ENCODE measurements at places on chromosomes 4 and X. TPM values are rescaled to one million over a fixed set of nuclear protein-coding genes. Genes with fewer than 3 reads are reported as not detected.

DNA sequence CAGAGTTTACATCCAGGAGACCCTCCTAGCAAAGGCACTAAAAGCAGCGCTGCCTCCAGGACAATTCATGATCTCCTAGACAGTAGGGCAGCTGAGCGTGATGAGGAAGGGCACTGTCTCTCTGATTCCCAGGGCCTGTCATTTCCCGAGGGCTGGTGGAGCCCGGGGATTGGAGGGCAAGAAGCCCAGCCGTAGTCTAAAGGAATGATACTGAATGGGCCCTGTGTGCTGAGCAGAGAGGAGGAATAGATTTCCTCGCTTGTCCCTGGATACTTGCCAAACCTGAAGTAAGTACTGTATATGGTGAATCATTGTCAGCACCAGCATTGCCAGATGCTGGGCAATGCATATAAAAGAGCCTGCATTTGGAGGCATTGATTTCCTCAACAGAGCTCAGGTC lies 88.0 kb upstream of the SLITRK2 start:
- DNase-seq: no peak

DNA sequence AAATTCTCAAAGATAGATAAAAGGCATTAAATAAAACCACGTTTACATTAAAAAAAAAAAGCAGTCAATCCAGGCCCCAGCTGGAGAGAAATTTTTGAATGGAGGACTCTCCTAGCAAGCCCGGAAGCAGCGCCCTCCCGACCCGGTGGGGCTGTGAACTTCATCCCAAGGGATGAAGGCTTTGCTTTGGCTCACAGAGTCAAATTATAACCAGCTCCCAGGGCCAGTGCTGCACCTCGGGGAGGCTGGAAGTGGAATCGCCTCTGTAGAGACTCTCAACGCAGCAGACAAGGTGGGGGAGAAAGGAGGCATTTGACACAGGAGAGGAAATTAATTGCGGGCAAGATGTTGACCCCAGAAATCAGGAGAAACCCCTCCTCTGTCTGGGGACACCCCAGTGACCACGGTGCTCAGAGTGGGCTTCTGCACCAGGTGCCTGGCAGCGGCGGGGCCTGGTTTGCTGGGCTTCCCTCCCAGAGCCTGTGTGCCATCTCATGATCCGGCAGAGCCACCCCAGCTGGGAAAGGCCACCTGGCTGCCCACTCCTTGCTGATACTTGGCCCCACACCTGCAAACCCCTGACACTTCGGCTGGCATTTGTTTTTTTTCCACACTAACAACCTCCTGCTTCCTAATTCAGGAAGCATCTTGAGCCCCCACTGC lies 71.7 kb downstream of the ABLIM2 start:
- no peak for DNase-seq

DNA sequence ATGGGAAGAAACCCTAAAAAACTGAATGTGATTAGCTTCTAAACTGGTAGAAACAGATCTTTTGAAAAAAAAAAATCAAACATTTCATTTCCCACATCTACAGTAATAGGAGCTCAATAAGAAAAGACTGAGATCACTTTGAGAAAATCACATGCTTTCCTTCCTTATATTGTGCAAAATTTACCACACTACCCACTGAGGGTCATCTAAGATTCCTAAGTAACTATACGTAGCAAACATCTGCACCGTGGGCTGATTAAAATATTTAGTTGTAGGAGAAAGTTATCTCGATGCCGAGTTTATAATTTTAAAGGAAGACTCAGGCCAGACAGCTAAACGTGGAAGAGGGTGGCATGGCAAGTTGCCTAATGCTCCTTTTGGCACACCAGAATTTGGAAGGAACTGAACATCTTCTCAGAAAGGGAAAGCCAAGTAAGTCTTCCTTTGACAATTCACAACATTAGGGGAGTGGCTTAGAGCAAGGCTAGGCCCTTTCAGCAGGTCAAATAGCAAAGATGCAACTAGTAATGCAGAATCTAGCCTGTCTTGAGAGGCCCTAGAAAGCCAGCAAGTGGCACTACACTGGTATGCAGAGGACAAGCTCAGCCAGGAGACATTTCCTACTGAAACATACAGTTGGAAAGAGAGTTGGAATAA lies 128.0 kb downstream of the TMA16 start:
- no peak for DNase-seq

GRCh38 chr4:116577321-116577720 lies 508.1 kb downstream of the TRAM1L1 start:
- no peak for DNase-seq

The SSX2B gene
- not detected for total RNA-seq

DNA sequence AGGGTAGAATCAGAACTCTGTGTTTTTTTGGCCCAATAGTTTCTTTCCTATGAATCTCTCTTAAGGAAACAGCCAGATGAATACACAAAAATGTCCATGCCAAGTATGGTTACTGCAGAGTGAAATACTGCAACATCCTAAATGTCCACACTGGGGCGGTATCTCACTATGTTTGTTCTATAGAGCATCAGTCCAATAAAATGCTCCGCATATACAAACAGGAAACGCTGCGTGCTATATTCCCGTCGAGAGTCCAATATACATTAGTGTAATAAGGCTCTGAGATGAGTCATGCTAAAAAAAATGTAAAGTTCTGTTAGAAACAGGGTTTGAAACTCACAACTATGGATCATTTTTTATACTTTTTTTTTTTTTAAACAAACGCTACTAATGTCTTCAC lies 72.9 kb upstream of the ENOX2 start:
- DNase-seq: peak; percentile 26

DNA sequence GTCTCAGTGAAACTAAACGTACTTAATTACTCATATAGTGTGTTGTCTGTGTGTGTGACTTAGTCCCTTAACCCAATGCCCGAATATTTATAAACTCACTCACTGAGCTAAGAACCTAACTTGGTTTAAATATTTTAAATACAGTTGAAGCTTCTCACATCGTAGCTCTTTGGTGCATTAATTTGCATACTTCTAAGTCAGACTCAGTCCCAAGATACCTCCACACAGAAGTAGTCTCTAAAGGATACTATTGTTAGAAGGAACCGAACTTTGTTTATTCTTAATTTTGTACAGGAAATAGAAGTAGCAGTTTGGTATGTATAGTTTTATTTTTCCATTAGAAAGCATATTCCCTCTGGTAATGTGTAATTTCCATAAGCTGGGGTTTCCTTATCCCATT lies 54.0 kb upstream of the NKAP start:
- no peak for DNase-seq

Data from glutamatergic neuron (in vitro differentiated cells).